ENCODE measurements at places on chromosomes 1 and 21. TPM values are rescaled to one million over a fixed set of nuclear protein-coding genes. Genes with fewer than 3 reads are reported as not detected.

FCER1G gene
- 12.4 TPM for total RNA-seq

DAP3 gene
- 59.1 TPM for total RNA-seq

GPR161 gene
- total RNA-seq: 11.5 TPM

NID1 gene
- 85.2 TPM for total RNA-seq

TTC34 gene
- 0.10 TPM for total RNA-seq

CIART gene
- total RNA-seq: 2.1 TPM

HES3 gene
- not detected for total RNA-seq

TNFSF4 gene
- 1.6 TPM for total RNA-seq

FAM72D gene
- total RNA-seq: 0.99 TPM

FMO2 gene
- 2.0 TPM for total RNA-seq

ST6GALNAC5 gene
- total RNA-seq: 3.7 TPM

CACNA1S gene
- total RNA-seq: 5.3 TPM

PODN gene
- 13.8 TPM for total RNA-seq

SCAMP3 gene
- 23.7 TPM for total RNA-seq

FCN3 gene
- not detected for total RNA-seq

NPHS2 gene
- total RNA-seq: not detected

ADAMTS4 gene
- total RNA-seq: 6.8 TPM

PIK3R3 gene
- 5.5 TPM for total RNA-seq

KRTAP11-1 gene
- total RNA-seq: 25.4 TPM

PKN2 gene
- 64.6 TPM for total RNA-seq

FAM131C gene
- total RNA-seq: not detected

GGPS1 gene
- total RNA-seq: 17.4 TPM

DLGAP3 gene
- under 0.01 TPM for total RNA-seq

SMCP gene
- total RNA-seq: not detected

C1QB gene
- 14.1 TPM for total RNA-seq

TMEM240 gene
- 2.1 TPM for total RNA-seq

LRRC3 gene
- 1.7 TPM for total RNA-seq

IL10 gene
- 1.4 TPM for total RNA-seq

CSMD2 gene
- 2.4 TPM for total RNA-seq

GOLT1A gene
- total RNA-seq: not detected

NPPB gene
- not detected for total RNA-seq

ADGRB2 gene
- total RNA-seq: 9.4 TPM

SORT1 gene
- total RNA-seq: 30.9 TPM

KISS1 gene
- 0.69 TPM for total RNA-seq

S100A7A gene
- total RNA-seq: 0.30 TPM

FAM110D gene
- 0.30 TPM for total RNA-seq

OR2L13 gene
- not detected for total RNA-seq

FBXO28 gene
- total RNA-seq: 38.1 TPM

PFKFB2 gene
- 9.4 TPM for total RNA-seq

EIF2D gene
- 36.6 TPM for total RNA-seq

RAD54L gene
- 4.6 TPM for total RNA-seq

NFASC gene
- 1.4 TPM for total RNA-seq

Measured in skin of body (tissue), 3 donors.